ENCODE measurements at places on chromosomes 2 and 18.

GRCh38 chr18:32548688-32549087, 78.0 kb upstream of the GAREM1 start:
- DNase-seq: no peak

GRCh38 chr2:9247786-9248185, 41.2 kb downstream of the ASAP2 start:
- no peak for DNase-seq

- DNase-seq: no peak
Measured at GRCh38 chr2:196747400-196747799, 52.1 kb downstream of the GTF3C3 start.

DNA sequence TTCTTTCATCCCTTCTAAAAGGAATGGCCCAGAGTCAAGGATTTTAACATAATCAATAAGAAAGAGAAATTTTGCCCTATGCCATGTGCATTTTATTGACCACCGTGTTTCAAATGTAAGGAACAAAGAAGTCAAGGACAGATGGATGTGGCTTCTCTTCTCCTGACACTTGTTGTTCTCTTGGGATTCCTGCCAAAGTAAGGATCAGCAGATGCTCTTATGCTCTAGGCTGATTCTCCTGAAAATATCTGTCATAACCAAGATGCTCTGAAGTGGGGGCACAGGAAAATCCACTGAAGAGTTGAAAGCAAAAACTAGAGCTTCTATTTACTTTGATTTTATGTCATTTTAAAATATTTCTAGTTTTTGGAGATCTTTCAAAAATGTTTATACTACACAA, 72.9 kb upstream of the SYT4 start:
- DNase-seq: no peak

- DNase-seq: no peak
Measured at GRCh38 chr2:131058920-131059319, 34.3 kb downstream of the FAM168B start.

GRCh38 chr2:120272763-120273481, 20.3 kb downstream of the RALB start:
- DNase-seq: no peak

- DNase-seq: peak; percentile 85
Measured at GRCh38 chr2:19021721-19022120, 336.7 kb downstream of the OSR1 start.

- no peak for DNase-seq
Measured at GRCh38 chr2:96344011-96344410, 8.4 kb downstream of the NCAPH start.

DNA sequence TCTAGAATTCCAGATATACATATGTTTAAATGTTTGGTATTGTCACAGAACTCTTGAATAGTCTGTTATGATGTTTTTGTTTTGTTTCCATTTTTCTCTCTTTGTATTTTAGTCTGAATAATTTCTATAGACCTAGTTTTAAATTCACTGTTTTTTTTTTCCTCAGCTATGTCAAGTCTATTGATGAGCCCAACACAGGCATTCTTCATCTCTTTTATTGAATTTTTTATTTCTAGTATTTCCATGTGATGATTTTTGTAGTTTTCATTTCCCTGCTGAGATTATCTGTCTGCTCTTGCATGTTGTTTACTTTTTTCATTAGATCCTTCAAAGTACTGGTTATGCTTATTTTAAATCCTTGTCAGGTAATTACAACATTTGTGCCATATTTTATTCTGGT, 254.7 kb downstream of the C1D start:
- DNase-seq: no peak

DNA sequence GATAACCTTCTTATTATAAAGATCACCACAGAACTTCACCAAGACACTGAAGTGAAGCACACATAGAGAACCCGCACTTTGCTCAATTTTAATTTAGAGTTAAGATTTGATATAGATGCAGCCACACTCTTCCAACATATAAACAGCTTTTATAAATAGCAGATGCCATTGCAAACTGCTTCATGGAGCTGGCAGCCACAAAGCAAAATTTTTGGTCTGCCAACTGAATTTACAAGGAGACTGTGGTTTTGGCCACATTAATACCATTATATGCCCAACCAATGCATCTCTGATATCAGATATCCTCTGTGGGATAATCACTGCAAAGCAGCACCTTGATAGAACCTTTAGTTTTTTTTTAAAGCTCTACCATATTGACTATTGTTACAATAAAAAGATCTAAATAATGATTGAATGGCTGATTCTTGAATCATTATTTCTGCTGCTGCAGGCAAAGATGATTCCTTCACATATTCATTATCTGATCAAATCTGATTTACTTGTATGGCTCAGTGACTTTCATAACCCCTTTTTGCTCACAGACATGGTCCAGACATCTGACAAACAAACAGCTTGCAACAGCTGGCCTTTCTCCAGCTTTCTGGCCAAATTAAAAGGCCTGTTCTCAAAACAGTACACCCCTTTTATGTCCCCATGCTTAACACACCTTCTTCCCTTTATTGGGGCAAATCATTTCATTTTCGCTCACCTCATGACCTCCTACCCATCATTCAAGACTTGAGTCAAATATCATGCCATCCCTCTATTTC, 88.4 kb downstream of the METTL4 start:
- peak; percentile 21 for DNase-seq

DNA sequence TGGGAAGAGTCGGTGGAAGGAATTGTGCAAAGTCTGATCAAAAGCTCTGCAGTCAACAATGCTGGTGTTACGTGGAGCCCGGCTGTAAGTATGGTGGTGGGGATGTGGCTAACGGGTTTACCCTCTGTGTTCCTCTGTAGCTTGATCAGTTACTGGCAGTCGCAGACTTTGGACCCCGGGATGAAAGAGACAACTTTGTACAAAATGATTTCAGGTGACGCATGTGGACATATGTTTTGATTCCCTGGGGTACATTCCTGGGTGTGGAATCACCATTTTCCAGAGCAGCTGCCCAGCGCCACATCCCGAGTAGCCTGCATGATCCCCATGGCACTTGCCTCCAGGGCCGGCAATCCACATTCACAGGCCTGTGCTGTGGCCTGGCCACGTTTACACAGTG, 9.8 kb downstream of the RBFA start:
- DNase-seq: no peak

DNA sequence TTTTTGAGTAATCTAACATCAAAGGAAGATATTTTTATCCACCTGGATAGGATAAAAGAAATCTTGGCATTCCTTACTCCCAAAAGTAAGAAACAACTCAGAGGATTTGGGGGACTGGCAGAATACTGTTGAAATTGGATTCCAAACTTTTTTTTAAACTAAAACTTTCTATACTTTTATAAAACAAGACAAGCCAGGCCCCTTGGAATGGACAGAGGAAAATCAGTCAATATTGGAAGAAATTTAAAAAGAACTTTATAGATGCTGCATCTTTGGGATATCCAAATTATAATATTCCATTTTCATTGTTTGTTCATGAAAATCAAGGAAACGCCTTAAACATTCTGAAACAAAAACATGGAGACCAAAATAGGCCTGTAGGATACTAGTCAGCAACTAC, 147.6 kb upstream of the PIEZO2 start:
- no peak for DNase-seq

All from fibroblast of gingiva (primary cell).